ENCODE measurements at places on chromosomes 6 and 20.

GRCh38 chr6:27786048-27786447 lies 126.1 kb downstream of the OR2B2 start:
- DNase-seq = no peak

DNA sequence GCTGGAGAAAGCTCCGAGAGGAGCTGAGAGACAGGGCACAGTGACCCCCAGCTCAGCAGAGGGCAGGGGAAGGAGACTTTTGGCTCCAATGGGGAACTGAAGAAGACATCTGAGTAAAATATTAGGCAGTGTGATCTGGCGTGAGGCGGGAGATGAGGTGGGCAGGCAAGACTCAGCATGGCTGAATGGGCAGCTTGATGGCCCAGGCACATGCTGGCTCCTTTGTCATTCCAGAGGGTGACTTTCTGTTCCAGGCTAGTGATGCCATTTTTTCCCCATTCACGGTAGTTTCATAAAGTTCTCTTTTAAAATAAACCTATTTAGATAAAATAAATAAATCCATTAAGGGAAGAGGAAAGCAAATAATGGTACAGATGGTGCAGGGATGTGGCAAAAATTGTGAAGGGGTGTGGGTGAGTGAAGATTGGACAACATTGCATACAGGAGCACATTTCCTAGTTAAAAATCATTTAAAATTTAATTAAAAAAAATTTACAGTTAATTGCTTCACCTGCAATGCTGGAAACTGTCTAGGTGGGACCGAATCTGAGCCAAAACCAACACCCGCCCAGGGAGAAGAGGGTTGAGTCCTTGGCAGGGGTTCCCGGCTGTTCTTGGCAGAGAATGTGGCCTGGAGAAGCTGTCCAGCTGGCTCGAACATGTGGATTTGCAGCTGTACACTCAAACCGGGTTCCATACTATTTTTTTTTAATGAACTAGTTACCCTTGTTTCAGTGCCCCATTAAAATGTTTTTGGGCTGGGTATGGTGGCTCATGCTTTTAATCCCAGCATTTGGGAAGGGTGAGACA lies 41.7 kb upstream of the PRELID3B start:
- no peak for DNase-seq

- DNase-seq = no peak
Measured at GRCh38 chr20:4999788-5000187, 1.5 kb downstream of the SLC23A2 start.

- DNase-seq = no peak
Measured at GRCh38 chr6:134503585-134504281, 185.8 kb upstream of the SGK1 start.

GRCh38 chr20:50729901-50730764 lies 1.2 kb upstream of the PARD6B start:
- DNase-seq = peak; percentile 34

- peak; percentile 88 for DNase-seq
Measured at GRCh38 chr6:85360794-85361642, 88.9 kb upstream of the NT5E start.

DNA sequence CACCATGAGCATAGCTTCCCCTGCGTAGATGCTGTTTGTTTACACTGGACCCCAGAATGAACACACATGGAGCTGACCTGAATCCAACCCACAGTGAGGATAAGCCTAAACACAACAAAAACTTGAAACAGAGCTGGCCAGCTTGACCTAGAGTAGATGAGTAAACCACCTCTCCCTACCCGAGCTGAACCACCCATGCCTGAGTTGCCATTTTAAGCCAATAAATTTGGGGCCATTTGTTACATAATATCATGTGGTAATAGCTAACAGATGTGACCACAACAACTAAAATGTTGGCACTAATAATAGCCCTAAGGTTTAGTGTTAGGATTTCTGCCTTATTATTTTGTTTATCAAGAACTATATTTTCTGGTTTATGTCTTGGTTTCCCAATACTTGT lies 103.2 kb upstream of the GRIK2 start:
- no peak for DNase-seq

DNA sequence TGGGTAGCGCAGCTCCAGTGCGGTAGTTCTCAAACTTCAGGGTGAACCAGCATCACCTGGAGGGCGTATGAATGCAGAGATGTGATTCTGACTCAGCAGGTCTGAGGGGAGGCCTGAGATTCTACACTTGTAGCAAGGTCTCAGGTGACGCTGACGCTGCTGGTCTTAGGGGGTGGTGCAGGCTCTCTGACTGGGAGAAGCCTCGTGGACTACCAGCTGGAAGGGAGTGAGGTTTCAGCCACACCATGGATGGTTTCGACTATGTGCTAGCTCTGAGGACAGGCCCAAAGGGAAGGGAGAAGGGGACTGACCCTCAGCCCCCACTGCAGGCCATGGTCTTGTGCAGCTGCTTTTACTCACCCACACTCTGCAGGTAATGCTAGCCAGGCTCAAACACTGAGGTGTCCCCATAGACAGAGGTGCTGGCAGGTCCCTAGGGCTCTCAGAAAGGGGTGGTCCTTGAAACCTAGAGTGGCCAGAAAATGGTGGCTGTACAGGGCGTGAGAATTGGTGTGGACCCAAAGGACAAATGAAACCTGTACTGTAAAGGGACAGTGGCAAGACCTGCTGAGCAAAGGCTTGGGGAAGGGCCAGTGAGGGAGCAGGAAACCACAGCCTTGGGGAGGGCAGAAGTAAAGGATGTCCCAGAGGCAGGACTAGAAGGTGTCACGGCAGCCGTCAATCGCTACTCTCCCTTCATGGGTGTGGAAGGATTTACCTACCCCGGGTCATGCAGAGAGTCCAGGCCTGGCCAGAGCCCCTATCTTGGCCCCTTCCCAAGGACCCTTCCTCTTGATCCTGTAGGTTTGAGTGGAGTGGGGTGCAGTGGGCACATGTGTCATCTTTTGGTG lies 52.7 kb downstream of the EBF4 start:
- no peak for DNase-seq

DNA sequence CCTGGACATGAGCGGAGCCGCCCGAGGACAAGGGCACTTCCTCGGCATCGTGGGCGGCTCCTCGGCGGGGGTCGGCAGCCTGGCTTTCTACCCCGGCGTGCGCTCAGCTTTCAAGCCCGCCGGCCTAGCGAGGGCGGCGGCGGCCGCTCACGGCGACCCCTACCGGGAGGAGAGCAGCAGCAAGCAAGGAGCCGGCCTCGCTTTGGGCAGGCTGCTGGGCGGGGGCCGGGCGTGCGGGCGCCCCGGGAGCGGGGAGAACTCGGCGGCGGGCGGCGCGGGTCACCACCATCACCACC lies 6.7 kb downstream of the PRDM13 start:
- DNase-seq = peak; percentile 31

GRCh38 chr6:158220786-158221442 lies 52.8 kb downstream of the GTF2H5 start:
- DNase-seq = peak; percentile 74

DNA sequence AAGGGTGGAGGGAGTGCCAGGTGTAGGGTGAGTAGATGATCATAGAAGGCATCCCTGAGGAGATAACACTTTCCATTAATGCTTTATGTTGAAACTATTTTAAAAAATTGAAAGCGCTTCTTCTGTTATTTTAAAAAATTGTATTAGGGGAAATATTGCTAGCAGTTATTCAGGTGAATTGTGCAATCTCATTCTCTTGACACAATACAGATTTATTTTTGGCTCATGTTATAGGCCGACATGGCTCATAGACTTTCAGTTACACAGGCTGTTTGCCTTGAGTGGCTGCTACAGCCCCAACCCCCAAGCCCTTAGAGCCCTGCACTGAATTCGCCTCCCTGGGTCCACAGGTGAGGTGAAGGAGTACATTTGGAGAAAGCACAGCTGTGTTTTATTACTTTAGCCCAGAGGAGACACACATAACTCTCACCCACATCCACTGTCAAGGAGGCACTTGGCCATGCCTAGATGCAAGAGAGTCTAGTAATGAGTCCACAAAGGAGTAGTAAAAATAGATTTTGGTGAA lies 228.2 kb downstream of the RFPL4B start:
- DNase-seq = no peak

DNA sequence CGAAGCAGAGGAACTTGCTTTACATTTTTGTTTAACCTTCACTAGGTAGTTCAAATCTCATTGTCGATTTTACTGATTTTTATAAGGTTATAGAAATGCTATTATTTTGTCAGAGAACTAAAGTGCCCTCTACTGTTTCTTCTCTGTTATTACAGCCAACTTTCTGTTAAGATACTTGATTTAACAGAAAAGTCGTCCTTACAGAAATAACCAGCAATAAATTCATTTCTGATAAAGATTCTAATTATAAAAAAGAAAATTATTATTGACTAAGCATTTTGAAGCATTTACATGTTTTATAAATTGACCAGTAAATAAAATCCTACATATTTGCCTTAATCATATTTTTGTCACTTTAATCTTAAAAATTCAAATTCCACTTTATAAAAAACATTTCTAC lies 60.8 kb downstream of the OGFRL1 start:
- peak; percentile 33 for DNase-seq

- no peak for DNase-seq
Measured at GRCh38 chr6:85670573-85670972, 27.9 kb upstream of the SYNCRIP start.

- DNase-seq = peak; percentile 97
Measured at GRCh38 chr6:119147101-119148053, 68.9 kb upstream of the FAM184A start.

GRCh38 chr6:137233911-137234863 lies 15.0 kb upstream of the IFNGR1 start:
- peak; percentile 40 for DNase-seq

DNA sequence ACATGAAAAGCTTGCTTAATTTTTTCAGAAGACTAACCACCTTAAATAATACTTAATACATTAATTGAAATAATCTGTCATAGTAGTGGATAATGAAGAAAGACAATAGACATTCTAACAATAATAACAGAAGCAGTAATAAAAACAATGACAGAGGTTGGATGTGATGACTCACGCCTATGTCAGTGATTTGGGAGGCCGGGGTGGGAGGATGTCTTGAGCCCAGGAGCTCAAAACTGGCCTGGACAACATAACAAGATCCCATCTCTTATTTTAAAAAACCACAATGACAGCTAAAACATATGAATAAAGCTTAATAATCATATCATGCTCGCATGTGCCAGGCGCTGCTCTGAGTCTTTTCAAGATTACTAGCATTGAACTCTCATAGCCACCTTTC lies 105.5 kb downstream of the IPCEF1 start:
- DNase-seq = no peak

GRCh38 chr20:54068495-54068894 lies 1.9 kb downstream of the BCAS1 start:
- no peak for DNase-seq

- DNase-seq = no peak
Measured at GRCh38 chr6:15817100-15817499, 154.3 kb upstream of the DTNBP1 start.

DNA sequence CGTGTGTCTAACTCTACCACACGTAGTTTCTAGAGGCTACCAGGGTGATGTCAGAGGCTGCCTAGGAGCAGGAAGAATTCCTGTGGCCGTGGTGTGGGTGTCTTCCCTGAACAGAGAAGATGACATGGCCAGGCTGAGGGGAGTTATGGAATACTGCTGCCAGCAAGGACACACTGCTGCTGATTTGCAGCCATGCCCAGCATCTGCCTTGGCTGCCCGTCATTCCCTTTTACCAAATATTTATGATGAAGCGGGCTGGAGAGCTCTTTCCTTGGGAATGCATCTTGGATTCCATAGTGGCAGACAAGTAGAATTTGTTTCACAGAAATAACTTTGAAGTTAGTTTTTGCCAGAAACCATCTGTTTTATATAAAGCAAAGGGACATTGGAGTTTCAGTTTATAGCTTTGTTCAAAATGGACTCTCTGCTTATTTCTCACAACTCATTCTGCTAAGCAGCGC lies 80.8 kb upstream of the VSTM2L start:
- DNase-seq = no peak

- peak; percentile 75 for DNase-seq
Measured at GRCh38 chr6:148440877-148441453, 98.3 kb downstream of the SASH1 start.

- DNase-seq = no peak
Measured at GRCh38 chr6:13787137-13787536, 27.2 kb downstream of the MCUR1 start.

GRCh38 chr6:115830895-115831294 lies 229.8 kb downstream of the FRK start:
- DNase-seq = no peak

DNA sequence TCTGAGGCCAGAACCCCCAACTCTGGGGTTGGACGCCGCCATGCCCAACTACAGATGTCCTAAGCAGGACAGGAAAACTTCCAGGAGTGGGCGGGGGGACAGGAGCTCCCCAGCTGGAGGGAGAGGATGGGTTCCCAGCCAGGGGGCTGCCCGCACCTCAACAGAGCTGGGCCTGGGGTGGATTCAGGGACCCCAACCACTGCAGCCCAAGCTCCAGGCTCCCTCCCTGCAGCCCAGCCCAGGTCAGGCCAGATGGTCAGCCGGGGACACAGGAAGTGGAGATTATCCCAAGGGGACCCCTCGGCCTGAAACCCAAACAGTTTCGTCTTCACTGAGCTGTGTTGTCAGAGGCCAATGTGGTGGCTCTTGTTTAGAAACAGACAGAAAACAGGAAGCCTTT lies 9.4 kb downstream of the LAMA5 start:
- no peak for DNase-seq

DNA sequence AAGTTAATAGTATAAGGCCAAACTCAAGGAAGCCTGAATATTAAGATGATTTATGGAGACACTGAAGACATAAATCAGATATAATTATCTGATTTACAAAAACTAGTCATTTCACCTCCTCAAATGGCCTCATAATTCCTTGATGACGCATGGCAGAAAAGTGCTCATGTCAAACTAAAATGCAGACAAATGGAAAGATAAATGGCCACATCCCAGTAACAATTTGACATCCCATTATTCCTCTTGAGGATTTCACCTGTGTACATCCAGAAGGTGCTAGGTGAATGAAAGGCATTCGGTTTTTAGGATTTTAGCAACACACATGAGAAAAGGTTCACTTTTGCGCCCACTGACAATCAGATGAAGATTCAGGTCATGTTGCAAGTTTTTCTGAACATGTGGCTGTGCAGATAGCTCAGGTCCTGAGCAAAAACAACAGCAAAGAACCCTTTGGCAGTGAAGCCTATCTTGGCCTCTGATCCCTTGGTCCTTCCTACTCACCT lies 24.2 kb downstream of the SGK1 start:
- DNase-seq = no peak

DNA sequence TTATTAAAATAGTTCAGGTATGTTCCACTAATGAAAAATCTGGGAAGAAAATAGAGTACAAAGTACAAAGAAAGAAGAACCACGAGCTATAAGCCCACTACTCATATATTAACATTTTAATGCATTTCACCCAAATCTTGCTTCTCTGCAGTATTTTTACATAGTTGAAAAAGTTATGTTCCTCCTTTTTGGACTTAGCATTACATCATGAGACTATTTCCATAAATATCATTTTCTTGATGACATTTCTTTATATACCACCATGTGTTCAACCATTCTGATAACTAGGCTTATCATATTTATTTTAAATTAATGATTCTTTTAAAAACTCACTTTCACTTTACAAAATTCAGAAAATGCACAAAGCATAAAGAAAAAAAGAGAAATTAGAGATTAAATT lies 3.0 kb downstream of the IPCEF1 start:
- no peak for DNase-seq

DNA sequence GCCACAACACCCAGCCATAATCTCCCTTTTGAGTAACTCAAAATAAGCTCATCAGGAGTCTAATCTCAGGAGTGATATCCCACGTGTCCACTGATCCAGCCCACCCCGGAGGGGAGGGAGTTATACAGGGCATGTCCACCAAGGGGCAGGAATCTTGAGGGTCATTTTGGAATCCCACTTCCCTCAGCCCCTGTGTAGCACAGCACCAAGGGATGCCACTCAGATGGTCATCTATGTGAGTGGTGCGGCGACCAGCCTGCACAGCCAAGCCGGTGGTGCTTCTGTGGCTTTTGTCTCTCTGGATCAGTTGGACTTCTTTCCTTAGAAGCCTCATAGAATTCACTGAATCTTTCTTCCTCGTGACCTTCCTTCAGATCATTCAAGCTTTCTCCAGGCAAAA lies 11.0 kb upstream of the BCAS4 start:
- DNase-seq = no peak

All from RWPE1 (cell line).